Stimulated activated CD4-positive, alpha-beta T cell treated with anti-CD3 and anti-CD28 coated beads, Interleukin-15, amount 100 ng/mL, for 48 hours (primary cell): ENCODE measurements at places on chromosomes 5 and 9.

DNA sequence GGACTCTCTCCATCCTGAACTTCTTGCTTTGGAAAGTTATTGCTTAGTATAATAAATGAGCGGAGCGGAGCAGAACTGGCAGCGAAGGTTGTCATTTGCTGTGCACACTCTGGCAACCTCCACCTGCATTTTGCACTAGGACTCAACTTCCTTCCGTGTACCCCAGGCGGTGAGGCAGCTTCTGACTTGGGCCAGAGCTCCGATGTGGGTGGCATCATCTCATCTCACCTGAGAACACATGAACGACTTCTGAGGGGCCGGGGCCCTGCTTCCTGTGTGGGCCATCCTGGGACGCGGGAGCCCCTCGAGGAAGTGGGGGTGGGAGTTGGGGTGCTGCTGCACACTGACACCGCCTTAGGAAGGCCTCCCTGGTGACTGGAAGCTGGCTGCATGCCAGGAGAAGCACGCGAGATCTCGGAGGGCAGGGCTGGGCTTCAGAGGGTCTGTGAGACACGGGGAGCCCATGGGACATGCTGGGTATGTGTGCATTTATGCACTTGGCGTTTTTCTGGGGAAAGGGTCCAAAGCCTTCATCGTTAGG is 56.5 kb upstream of the COL5A1 start:
- DNase-seq = no peak

GRCh38 chr5:143752165-143752850 is 59.7 kb upstream of the HMHB1 start:
- no peak for DNase-seq

GRCh38 chr5:133348406-133348805 is 263.9 kb downstream of the FSTL4 start:
- no peak for DNase-seq

- no peak for DNase-seq
These were observed 300.0 kb upstream of the TAS2R1 start for GRCh38 chr5:9930156-9930555.

DNA sequence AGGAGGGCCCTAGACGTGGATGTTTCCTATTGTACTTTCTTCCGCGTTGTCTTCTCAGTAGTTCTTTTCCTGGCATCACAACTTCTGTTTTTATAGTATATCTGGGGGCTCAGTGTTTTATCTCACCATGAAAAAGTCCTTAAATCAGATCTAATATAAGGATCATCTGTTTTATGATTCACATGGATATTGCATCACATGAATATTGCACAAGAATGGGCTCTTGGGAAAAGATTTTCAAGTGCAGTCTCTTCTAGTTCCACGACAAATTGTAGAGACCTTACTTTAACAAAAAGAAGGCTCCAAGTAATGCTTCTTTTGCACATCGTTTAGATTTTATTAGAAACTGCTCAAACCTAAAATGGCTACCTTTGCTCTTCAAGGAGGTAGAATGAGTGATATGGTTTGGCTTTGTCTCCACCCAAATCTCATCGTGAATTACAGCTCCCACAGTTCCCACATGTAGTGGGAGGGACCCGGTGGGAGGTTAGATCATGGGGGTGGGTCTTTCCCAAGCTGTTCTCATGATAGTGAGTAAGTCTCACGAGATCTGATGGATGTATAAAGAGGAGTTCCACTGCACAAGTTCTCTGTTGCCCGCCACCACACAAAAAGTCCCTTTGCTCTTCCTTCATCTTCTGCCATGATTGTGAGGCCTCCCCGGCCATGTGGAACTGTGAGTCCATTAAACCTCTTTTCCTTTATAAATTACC is 53.7 kb upstream of the FAM120A start:
- no peak for DNase-seq

DNA sequence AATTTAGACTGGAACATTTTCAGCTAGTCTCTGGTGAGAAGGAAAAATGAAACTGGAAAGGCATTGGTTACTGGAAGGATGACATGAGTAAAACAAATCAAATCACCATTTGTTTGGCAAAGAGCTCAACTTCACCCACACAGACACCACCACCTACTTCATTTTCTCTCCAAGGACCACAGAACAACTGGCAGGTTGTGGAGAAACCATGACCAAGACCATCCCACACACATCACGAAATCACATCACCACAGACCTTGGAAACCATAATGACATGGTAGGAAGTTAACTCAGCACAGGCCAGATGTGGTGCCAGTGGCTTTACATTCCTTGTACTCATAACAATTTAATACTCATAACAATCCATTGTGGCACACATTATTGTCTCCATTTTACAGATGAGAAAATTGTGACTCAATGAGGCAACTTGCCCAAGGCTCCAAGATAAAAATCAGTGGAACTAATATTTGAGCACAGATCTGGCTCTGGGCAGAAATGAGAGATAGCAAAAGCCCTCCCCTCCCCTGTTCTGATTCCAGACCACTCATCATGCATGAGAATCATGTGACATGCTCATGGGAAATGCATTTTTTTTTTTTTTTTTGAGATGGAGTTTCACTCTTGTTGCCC is 7.5 kb downstream of the OR1K1 start:
- peak; percentile 64 for DNase-seq

DNA sequence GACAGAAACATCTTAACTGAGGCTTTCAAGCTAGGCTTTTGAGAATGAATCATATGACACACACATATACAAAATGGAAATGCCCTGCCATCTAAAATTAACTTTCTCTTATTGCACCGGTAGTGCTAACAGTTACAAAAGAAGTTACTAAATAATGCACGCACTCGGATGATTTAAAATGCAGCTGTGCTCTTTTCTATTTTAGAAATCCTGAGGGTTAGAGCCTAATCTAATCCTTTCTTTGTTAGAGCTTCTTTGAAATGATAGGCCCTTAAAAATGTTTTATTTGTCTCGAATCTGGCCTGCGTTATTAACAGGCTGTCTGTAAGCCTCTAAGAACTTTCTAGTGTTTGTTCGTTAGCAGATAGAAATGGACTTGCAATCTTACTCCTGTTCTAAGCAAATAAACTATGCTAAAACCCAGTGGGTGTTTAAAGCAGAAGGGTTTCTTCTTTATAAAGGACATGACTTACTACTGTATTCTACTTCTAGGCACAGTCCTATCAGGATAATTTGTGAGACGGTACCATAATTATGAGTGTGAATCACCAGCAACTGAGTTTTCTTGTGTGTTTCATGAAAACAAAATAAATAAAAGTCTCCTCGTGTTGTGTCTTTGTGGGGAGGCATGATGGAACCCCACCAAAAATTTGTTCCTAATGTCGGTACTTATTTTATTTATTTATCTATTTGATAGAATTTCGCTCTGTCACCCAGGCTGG is 69.2 kb upstream of the MYO10 start:
- no peak for DNase-seq

GRCh38 chr5:75116856-75117255 is 64.5 kb upstream of the GCNT4 start:
- no peak for DNase-seq

GRCh38 chr9:102124465-102124864 is 386.0 kb upstream of the GRIN3A start:
- DNase-seq = no peak

GRCh38 chr9:126420643-126421564 is 94.3 kb downstream of the MVB12B start:
- no peak for DNase-seq

DNA sequence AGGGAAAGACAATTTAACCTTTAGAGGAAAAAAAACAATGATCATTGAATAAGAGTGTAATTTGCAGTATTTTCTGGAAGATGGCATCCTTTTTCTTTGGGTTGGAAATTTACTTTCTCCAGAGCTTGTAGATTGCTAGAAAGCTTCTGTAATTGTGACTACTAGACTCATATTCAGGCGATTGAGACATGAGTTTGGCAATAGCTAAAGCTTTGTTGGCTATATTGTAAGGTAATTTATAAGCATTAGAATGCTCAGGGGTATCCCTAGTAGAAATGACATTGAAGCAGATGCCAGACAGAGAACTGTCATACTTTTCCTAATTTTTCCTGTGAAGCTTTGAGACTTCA is 115.3 kb downstream of the UNC13B start:
- no peak for DNase-seq

DNA sequence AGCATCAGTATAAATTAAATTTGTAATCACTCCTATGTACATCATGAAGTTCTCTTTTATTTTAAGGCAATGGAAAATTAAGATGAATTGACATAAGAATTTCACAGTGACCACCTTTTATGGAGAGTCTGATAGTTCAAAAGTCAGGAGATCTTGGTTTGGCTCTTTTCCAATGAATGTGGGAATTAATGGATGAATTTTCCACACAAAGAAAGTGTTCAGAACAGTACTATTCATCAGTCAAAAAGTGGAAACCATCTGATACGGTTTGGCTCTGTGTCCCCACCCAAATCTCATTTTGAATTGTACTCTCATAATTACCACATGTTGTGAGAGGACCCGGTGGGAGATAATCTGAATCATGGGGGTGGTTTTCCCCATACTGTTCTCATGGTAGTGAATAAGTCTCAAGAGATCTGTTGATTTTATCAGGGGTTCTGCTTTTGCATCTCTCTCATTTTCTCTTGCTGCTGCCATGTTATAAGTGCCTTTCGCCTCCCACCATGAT is 24.5 kb downstream of the CCDC125 start:
- DNase-seq = no peak

DNA sequence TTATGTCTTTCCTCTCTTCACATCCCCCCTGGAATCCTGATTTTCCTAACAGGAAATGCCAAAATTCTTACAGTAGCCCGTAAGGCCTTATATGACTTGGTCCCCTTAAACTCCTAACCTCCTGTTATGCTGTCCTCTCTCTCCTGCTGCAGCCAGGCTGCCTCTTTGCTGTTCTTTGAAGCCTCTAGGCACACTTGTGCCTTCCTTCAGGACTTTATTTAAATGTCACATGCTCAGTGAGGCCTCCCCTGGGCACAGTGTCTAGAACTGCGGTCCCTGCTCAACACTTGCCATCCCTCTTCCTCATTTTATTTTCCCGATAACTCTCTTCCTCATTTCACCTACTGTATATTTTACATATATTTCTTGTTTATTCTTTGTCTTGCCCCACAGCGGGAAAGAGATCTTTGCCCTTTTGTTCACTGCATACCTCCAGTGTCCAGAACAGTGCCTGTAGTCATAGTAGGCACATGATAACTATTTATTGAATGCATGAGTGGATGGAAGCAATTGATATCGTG is 5.5 kb upstream of the SHB start:
- no peak for DNase-seq

GRCh38 chr9:19255821-19256220 is 25.3 kb downstream of the DENND4C start:
- DNase-seq = no peak

DNA sequence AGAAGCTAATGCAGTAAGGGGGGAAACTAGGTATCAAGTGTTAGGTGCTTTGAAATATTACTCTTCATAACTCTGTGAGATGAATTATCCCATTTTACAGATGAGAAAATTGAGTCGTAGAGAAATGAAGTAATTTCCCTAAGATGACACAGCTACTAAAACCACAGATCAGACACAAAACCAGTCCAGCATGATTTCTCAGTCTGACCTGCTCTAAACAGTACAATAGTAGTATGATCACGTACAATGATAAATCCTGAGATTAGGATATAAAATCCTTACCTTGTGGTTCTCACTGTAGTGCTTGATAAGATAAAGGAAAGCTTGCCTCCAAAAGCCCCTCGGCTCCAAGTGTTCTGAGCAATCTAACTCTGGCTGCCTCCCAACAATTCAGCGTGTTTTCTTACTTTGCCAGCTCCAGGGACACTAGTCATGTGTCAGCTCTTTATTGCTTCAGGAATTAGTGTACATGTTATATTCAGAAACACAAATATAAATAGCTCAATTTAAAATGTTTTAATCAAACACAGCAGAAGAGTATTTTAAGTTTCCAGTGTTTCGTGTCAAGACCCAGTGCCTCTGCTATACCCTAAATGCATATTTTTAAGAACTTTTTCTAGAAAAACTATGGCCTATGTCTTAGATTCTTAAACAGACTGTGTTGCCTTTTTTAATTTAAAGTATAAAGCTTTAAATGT is 243.6 kb downstream of the DENND1A start:
- DNase-seq = no peak

- DNase-seq = no peak
These were observed 43.2 kb upstream of the IER5L start for GRCh38 chr9:129221233-129221632.

- DNase-seq = no peak
These were observed 291.9 kb upstream of the PDE4D start for GRCh38 chr5:60185231-60186099.

DNA sequence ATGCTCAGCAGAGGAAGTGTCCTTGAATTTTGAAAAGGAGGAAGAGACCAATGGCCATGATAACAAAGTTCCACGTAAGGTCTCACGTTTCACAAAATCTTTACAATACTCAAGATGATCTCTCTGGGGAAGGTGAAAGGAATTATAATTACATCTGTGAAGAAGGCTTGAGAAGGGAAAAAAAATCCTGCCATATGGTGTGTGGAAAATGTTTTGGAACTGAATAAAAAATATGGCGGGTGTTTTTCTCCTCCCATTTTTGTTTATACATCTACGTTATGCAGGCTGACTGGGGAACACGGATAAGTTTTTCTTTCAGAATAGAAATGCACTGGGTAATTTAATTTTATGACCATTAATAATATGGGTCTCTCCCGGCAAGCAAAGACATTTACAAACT is 425.6 kb upstream of the BRINP1 start:
- DNase-seq = no peak

GRCh38 chr5:53411388-53411787 is 69.0 kb upstream of the FST start:
- no peak for DNase-seq

DNA sequence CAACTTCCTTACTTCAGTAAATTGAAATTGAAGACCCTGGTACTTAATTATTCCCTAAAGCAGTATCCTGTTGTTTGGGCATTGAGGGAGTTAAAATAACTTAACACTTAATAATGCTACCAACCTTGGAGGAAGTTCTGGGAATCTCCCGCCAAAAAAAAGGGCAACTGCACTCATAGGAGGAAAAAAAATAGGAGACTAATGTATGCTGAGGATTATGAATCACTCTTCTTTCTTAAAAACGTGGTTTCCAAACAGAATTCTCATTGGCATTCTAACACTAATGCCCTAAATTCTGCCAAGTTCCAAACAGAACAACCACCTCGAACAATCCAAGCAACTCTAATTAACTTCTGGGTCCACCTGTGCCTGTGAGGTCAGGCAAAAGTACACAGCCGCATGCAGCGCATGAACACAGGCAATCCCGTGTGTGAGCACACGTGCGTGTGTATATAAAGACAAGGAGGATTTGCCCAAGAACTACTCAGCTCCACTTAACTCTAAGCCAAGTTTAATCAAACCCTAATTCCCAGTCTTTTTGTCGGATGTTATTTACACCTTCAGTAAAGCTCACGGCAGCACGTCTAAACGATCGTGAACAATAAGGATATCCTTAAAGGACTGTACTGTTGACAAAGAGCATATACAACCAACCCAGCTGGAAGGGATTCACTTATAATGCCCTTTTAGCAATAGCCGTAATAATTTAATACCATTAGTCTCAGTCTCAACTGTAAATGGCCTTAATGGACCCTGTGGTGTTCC is 78.4 kb downstream of the EBF1 start:
- no peak for DNase-seq

GRCh38 chr9:134565316-134565915 is 76.2 kb upstream of the COL5A1 start:
- no peak for DNase-seq
